ENCODE measurements at places on chromosomes 6 and 20.

GRCh38 chr20:45354423-45355208 is 6.4 kb upstream of the SDC4 start:
- no peak for DNase-seq

GRCh38 chr6:136975089-136975715 is 53.1 kb downstream of the SLC35D3 start:
- DNase-seq: no peak

- peak; percentile 65 for DNase-seq
These were observed 43.7 kb upstream of the HFE start for GRCh38 chr6:26043384-26044139.

GRCh38 chr6:68632734-68633133 is 2.3 kb upstream of the ADGRB3 start:
- DNase-seq: no peak

- no peak for DNase-seq
These were observed 343.4 kb downstream of the SMOC2 start for GRCh38 chr6:168784426-168784825.

- DNase-seq: no peak
These were observed 70.6 kb downstream of the IGF2R start for GRCh38 chr6:160039441-160039840.
